ENCODE measurements at places on chromosomes 13 and 19.

- DNase-seq = no peak
Observed at GRCh38 chr13:66378894-66379293, 851.2 kb downstream of the PCDH9 start.

GRCh38 chr13:59409211-59409610 lies 754.5 kb downstream of the DIAPH3 start:
- peak; percentile 27 for DNase-seq

- peak; percentile 53 for DNase-seq
Observed at GRCh38 chr19:11587302-11587974, 9.8 kb upstream of the ZNF627 start.

GRCh38 chr13:46554951-46555350 lies 2.0 kb downstream of the LRCH1 start:
- no peak for DNase-seq

DNA sequence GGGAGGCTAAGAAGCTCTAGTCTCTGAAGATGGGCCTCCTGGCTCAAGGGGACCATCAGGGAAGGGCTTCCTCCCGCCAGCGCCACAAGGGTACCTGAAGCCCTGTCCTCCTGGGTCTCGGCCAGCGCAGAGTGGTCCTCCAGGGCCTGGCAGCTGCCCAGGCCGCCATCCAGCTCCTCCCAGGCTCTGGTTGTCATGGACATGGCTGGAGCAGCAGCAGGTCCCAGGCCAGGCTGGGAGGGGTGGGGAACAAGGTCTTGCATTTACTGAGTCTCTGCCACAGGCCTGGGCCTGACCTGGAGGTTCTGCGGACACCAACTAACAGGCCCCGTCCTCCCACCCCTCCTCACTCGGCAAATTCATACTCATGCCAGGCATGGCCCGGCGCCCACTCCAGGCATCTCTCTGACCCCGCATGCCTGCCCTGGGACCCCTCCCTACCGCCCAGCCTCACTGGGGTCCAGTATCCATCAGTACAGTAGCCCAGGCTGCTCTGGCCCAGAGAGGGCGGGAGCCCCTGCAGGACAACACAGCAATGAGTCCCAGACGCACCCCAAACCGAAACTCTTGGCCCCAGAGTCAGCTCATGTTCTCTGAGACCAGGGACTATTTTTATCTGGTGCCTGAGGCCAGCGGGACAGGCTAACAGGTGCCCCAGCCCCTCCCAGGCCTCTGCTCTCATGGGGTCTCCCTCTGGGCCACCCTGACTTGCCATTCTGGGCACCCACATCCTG lies 938 bp downstream of the JSRP1 start:
- no peak for DNase-seq

DNA sequence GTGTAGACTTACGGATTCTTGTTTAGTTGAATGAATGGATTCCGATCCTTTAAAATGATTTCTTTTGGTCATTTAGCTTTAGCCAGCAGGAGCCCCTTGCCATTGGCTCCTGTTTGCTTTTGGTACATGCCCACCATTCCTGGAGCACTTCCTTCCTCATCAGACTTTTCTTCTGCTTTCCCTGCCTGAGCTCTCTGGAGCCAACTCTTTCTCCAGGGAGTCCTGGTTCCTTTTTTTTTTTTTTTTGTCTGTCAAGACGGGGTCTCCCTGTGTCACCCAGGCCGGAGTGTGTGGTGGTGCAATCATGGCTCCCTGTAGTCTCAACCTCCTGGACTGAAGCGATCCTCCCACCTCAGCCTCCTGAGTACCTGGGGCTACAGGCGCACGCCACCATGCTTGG lies 37.8 kb downstream of the SMARCA4 start:
- DNase-seq = no peak

GRCh38 chr13:57326532-57326931 lies 159.5 kb downstream of the PRR20E start:
- DNase-seq = no peak

DNA sequence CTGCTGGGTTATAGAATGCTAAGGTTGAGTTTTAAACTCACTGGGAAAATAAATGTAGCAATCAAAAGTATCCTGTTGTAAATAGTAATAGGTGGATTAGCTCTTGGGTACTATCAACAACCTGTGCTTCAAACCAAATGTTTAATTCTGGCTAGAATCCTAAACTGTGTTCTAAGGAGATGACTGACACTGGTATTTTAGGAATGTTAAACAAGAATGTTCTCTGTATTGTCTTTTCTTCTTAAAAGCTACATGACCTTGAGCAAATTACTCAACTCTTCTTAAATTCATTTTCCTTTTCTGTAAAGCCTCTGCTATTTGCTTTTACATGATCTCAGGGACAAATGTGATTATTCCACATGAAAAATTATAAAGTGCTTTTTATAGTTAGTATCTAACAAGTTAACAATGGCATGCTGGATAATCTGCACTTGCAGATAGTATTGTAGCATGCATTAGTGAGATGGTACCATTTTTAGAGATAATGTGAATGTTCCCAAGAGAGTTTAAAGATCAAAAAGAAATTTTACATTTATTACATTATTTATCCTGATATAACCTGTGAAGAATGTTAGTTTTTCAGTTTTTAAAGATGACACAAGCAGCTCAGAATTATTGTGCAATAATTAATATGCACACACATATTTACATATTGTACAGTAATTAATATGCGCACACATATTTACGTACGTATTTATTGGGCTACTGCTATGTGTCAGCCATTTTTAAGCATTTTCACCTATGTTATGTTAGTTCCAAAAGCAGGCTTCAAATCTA lies 13.6 kb upstream of the EPSTI1 start:
- no peak for DNase-seq
